Urothelium cell line (cell line): ENCODE measurements at places on chromosomes 7 and 10.

- DNase-seq, result no peak
Observed at GRCh38 chr10:105253515-105254212, 612.6 kb downstream of the SORCS3 start.

DNA sequence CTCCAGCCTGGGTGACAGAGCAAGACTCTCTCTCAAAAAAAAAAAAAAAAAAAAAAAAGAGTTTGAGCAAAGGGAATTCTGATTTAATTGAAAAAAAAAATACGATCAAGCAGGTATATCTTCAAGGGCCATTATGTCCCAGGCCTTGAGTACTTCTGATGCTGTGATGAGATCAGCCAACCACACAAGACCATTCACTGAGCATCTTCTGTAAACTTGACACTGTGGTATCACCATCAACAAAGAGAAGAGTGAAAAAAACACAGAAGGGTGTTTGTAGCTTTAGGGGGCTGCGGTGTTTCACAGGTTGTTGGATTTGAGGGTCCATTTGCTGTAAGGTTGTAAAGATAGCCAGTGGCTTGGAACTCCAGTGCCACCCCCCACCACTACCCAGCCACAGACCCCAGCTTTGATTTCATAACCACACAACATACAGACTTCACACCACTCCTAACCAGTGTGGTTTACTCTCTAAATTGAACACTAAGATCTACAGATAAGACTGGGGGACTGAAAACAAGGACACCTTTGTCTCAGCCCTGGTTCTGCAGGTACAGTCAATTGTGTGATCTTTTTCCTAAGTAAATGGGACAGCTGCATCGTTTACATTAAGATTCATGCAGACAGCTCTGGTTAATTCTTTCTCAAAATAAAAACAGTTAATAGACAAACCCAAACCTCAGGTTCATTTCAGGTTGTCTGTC, 66.4 kb downstream of the CDC123 start:
- no peak for DNase-seq

- DNase-seq, result no peak
Observed at GRCh38 chr7:21947946-21948345, 2.2 kb upstream of the CDCA7L start.

DNA sequence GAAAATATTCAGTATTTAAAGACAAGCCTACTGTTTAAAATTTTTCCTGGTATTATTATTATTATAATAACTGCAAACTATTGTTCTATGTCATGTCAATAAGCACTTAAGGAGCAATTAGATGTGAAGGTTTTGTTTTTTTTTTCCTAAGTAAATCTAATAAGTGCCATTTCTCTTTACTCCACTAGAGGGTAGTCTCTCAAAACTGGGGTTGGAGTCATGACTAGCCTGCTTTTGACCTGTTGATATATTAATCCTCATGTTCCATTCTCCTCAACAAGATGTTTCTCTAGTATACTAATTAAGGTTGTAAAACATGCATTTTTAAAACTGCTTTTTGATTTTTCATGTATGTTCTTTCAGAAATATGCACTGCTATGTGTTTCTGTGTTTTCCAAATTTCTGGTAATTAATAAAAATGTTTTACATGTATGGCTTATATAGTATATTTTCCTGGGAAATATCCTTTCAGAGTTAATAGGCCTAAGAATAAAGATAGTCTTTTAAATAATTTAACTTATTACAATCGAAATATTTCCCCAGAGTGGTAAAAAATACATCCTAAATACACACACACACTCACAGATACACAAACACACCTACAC, 1.0 kb upstream of the LRRN3 start:
- DNase-seq, result peak; percentile 33

- no peak for DNase-seq
Observed at GRCh38 chr7:158827411-158828132, 1.7 kb downstream of the ESYT2 start.

- no peak for DNase-seq
Observed at GRCh38 chr7:31488562-31489203, 25.2 kb upstream of the ITPRID1 start.

GRCh38 chr7:136174477-136175125, 197.4 kb upstream of the MTPN start:
- DNase-seq, result no peak

GRCh38 chr10:114095559-114096337, 52.1 kb downstream of the ADRB1 start:
- no peak for DNase-seq

DNA sequence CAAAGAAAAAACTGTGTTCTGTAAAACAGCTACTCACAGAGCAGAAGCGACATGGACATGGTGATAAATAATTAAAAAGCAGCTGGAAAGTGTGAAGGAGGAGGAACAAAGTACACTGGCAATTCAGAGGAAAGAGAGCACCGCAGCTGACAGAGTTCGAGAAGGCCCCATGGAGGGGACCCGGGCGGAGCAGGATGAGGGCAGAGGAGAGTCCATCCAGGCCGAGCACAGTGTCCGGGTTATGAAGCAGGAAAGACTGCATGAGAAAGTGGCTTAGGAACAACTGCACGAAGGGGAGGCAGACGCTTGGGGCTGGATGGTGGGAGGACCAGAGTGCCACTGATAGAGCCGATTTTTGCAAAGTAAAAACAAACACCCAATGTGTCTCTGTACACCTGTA, 185.5 kb downstream of the ZMYND11 start:
- no peak for DNase-seq

- DNase-seq, result no peak
Observed at GRCh38 chr10:132713421-132714095, 72.4 kb downstream of the NKX6-2 start.

DNA sequence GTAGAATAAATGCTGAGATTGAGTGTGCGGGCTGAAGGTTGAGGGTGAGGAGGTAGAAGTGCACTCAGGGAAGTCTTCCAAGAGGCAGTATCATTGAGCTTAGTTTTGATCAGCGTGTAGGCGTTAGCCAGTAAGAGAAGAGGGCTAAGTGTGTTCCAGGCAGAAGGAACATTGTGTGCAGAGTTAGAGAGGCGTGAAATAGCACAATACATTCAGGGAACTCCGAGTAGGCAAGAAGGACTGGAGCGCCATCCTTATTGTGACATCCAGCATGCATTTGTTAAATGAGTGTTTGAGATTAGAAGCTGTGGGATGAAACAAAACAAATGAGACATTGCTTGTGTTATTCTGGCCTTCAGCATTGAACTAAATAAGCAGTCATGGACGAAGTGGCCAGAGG, 140.9 kb upstream of the MKLN1 start:
- no peak for DNase-seq

GRCh38 chr10:128147064-128147463, 20.8 kb upstream of the MKI67 start:
- DNase-seq, result no peak

DNA sequence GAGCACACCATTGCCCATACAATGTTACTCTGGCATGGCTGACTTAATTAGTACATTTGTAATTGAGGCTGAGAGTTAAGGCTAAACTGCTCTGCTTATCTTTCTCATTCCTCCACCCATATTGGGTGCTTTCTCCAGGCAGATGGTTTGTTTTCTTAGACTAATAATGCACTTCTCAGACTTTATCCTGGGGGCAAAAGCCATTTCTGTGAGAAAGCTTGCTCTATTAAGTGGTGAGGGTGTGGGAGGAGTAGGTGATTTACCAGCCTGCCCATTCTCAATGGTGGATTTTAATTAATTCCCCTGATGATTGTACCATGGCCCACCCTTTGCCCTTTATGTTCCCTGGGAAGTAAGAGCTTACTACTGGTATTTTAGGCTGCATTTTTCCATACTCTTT, 174.8 kb downstream of the FOXP2 start:
- no peak for DNase-seq
